Renal cortical epithelial cell (primary cell): ENCODE measurements at places on chromosomes 2 and 18. TPM values are rescaled to one million over a fixed set of nuclear protein-coding genes. Genes with fewer than 3 reads are reported as not detected.

The DSC3 gene
- total RNA-seq: 0.20 and 0.69 TPM in 2 replicates

The ASNSD1 gene
- 64.9 and 65.6 TPM in 2 replicates for total RNA-seq

The SPP2 gene
- total RNA-seq: not detected in 2 replicates

The C18orf54 gene
- total RNA-seq: 4.3 and 10.6 TPM in 2 replicates

The KCNG2 gene
- 0.20 TPM in 1 of 2 replicates, not detected in the other for total RNA-seq

The DHRS9 gene
- total RNA-seq: 0.52 TPM in 1 of 2 replicates, not detected in the other

The CAVIN2 gene
- 1.6 and 4.3 TPM in 2 replicates for total RNA-seq

The GAL3ST2 gene
- 0.17 and 0.70 TPM in 2 replicates for total RNA-seq

The CASP10 gene
- 10.6 and 24.1 TPM in 2 replicates for total RNA-seq

The ADAM17 gene
- 67.6 and 71.5 TPM in 2 replicates for total RNA-seq

The PLGLB1 gene
- 4.5 TPM in 1 of 2 replicates, not detected in the other for total RNA-seq

The GALNT3 gene
- total RNA-seq: 6.8 and 60.3 TPM in 2 replicates

The REG1A gene
- total RNA-seq: not detected in 2 replicates

The NOL4 gene
- 0.25 and 0.52 TPM in 2 replicates for total RNA-seq

The CD8A gene
- 0.17 TPM in 1 of 2 replicates, not detected in the other for total RNA-seq

The ACKR3 gene
- total RNA-seq: 0.05 and 0.35 TPM in 2 replicates
